ENCODE measurements at places on chromosomes 16 and 17.

GRCh38 chr16:85048921-85049562 lies 21.4 kb downstream of the KIAA0513 start:
- DNase-seq = no peak

DNA sequence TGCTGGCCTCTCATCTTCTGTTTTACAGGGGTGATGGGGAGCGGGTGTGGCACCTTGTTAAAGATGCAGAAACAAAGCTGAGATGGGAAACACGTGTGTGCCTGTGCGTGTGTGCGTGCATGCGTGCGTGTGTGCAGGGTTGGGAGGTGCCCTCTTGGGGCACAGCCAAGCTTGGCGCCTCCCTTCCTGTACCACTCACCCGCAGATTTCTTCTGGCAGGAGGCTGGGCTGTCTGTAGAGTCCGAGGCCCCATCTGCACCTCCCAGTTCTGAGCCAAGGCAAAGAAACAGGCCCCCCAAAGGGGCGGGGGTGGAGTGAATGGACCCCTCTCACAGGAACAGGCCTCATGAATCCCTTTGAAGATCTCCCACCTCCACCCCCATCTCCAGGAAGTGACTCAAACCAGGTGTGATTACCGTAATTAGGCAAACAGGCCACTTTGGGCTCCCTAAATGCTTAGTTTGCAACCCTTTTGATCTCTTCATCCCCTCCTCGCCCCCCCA lies 20.9 kb downstream of the TNS4 start:
- peak; percentile 71 for DNase-seq

GRCh38 chr16:27441998-27442397 lies 40.0 kb downstream of the IL21R start:
- no peak for DNase-seq

DNA sequence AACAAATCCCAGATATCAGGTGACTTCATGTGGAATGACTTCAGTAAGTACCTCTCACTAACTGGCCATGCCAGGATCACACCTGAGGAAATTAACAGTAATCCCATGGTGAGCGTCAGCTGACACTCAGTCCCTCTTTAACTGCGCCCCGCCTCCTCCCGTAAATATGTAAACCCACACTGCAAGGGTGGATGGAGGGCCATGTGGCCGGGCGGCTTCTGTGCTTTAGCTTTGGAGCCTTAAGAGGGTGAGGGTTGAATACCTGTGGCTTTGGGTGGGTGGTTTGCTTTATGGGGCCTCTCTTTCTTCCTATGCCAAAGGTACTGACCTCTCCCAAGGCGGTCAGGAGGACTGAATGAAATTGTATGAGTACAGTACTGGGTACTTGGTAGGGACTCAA lies 141.7 kb downstream of the MRM1 start:
- DNase-seq = no peak

GRCh38 chr17:2050300-2051060 lies 4.4 kb upstream of the HIC1 start:
- DNase-seq = peak; percentile 71

DNA sequence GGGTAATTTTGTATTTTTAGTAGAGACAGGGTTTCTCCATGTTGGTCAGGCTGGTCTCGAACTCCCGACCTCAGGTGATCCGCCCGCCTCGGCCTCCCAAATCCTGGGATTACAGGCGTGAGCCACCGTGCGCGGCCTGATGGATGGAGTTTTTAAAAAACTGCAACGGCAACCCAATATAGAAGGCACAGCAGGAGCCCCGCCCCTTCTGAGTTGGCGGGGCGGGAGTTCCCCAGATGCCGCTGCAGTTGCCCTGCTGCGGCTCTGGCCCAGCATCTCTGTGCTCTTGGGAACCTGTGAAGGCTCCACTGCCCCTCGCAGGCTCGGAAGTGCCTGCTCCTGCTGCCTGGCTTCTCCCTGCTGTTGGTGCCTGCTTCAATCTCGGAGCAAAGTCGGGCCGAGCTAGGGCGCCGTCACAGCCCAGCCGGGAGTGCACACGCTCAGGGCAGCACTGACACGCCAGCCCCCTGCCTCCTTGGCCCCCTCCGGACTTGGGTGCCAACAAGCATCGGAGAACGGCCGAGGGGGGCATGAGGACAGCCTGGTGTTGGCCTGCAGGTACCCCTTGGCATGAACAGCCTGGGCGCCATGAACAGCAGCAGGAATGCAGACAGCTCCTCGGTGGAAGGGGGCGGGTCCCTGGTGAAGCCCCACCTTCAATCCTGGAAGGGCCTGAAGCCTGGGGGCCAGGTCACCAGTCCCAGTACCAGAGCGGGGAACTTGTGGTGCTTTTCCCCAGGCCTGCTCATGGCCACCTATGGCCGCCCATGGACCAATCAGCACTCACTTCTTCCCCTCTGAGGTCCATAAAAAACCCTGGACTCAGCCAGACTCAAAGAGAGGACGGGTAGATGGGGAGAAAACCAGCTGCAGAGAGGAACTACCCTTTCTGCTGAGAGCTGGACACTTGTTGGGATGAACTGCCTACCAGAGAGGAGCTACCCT lies 2.3 kb upstream of the NT5M start:
- peak; percentile 33 for DNase-seq

DNA sequence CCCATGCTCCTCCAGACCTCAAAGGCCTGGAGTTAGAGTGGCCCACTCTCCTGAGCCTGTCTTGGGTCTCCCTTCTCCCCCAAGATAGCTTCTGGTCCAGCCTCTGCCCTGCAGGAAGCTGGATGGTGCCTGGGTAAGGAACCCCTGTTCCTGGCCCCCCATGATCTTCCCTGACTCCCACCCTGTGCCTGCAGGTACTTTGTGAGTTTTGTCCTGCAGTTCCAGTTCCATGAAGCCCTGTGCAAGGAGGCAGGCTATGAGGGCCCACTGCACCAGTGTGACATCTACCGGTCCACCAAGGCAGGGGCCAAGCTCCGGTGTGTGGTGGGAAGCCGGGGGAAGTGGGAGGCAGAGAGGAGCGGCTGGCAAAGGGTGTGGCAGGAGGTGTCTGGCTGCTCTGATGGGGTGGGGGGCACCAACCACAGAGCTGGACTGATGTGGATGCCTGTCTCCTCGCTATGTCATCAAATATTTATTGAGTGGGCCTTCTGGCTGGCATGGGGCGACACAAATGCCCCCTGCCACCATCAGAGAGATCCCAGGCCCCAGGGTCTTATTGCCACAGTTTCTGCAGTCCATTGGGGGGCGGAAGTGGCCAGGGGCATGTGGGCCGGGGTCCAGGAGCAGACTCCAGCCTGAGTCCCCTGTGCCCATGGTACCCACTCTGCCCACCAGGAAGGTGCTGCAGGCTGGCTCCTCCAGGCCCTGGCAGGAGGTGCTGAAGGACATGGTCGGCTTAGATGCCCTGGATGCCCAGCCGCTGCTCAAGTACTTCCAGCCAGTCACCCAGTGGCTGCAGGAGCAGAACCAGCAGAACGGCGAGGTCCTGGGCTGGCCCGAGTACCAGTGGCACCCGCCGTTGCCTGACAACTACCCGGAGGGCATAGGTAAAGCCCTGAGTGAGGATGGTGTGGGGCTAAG lies 7.1 kb downstream of the ACE start:
- no peak for DNase-seq

- no peak for DNase-seq
These were observed 85.7 kb downstream of the CMIP start for GRCh38 chr16:81530296-81530721.

GRCh38 chr17:2982854-2983253 lies 80.6 kb downstream of the OR1D5 start:
- DNase-seq = no peak

DNA sequence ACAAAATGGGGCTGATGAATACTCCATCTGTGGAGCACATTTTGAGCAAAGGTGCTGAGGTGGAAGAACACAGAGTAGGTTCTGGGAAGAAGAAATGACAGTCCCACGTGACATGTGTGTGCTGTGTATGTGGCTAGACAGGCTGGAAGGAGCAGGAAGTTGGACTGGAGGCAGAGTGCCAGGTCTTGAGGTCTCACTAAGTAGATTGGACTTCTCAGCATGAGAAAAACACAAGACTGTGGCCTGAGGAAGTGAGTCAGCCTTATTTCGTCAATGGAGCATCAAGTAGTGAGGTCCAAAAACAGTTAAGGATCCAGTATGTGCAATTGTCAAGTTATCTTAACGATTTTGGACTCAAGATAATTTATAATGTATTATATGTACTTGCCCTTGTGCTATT lies 736.5 kb downstream of the KCNJ2 start:
- no peak for DNase-seq

- DNase-seq = no peak
These were observed 250.6 kb upstream of the ZFHX3 start for GRCh38 chr16:73298562-73298961.

DNA sequence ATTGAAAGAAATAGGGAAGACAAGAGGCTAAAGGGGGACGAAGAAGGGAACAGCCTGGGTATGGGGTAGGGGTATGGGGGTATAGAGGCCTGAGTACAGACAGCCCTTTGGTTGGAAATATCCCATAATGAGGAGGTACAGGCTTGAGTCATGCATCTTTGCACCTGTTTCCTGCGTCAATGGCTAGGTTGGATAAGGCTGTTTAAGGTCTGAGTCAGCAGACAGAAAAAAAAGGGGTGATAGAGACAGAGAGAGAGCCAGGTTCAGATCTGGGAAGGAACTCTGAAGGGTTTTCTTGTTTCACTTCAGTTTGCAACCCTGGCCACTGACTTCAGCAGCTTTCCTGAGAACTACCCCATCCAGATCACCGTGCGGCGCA lies 8.5 kb downstream of the FNDC8 start:
- no peak for DNase-seq

- no peak for DNase-seq
These were observed 119.0 kb upstream of the HS3ST2 start for GRCh38 chr16:22694887-22695382.

DNA sequence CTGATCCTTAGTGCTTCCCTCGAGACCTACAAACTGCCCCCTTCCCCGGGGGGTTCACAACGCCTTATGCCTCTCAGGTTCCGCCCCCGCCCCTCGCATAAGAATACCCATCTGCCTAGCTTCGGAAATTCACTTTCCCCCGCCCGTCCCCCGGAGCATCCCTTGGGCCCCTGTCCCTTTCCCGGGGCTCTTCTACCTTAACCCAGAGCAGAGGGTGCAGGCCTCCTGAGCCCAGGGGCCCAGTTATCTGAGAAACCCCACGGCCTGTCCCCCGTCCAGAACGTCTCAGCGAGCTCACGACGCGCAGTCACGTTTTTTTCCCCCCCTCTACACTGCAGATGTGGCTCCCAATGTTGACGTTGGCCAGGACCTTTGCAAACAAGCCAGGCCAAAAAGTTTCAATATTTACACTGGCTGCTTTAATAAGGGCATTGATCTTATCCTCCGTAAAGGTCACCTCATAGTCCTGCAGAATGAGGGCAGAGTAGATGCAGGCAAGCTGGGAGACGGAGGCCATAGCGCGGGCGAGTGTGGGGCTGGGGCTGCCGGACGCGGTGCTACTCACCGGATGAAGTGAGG lies 1.4 kb upstream of the NBR1 start:
- no peak for DNase-seq

- no peak for DNase-seq
These were observed 31.5 kb downstream of the GINS2 start for GRCh38 chr16:85657267-85657650.

- DNase-seq = no peak
These were observed 1.5 kb downstream of the SH2B1 start for GRCh38 chr16:28865001-28865688.

GRCh38 chr17:79811011-79811867 lies 14.4 kb upstream of the CBX8 start:
- DNase-seq = no peak
